ENCODE measurements at places on chromosomes 5 and 9.

DNA sequence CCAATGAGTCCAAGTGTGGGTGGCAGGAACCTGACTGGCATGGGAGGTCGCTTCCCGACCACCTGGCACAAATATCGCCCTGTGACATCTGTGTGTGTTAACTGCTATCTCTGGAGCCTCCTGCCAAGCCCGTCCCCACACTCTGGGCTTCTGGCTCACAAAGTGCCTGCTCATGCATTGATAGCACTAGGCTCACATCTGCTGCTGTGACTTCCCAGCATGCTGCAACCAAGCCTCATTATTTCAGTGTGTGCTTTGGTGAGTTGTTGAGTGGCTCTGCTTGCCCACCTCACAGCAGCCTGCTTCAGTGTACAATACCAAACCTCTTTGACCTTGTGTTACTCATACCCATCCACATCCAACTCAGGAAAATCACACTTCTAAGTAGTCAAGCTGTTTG, 139.8 kb downstream of the APBA1 start:
- no peak for DNase-seq

DNA sequence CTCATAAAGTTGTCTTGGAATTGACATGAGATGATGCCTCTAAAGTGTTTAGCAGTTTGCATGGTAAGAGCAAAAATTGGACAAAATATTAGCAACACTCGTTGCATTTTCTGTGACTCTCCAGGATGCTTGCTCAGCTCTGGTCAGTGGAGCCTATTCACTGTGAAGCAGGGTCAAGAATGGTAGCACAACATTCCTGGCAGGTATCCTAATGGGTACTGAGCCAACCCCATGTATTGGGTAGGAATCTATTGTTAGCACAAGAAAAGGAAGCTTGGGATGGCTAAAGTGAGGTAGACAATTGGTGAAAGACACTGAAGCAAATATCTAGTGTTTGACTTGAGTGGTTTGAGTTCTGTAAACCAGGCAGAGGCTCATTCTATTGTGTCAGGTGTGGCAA, 10.4 kb upstream of the ACTBL2 start:
- no peak for DNase-seq

GRCh38 chr5:159897786-159898393, 18.4 kb upstream of the ADRA1B start:
- DNase-seq = no peak

DNA sequence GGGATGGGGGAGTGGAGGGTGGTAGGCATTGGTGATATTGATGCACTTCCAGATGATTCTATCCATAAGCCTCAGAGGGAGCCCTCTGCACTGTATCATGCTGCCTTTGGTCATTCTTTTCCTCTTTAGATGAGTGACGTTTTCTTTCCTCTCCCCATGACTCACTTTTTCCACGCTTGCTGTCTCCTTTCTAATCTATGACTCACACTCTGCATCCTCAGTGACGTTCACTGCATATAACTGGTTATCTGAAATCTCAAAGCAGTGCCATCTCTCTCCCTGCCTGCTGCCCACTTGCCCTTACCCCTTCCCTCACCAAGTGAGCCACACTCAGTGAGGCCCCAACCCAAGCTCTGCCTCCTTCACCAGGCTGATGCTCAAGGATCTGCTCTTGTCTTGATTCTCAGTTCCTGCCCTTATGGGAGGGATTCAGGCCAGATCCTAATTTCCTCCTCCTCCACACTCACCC, 31.6 kb downstream of the PTGS1 start:
- no peak for DNase-seq

DNA sequence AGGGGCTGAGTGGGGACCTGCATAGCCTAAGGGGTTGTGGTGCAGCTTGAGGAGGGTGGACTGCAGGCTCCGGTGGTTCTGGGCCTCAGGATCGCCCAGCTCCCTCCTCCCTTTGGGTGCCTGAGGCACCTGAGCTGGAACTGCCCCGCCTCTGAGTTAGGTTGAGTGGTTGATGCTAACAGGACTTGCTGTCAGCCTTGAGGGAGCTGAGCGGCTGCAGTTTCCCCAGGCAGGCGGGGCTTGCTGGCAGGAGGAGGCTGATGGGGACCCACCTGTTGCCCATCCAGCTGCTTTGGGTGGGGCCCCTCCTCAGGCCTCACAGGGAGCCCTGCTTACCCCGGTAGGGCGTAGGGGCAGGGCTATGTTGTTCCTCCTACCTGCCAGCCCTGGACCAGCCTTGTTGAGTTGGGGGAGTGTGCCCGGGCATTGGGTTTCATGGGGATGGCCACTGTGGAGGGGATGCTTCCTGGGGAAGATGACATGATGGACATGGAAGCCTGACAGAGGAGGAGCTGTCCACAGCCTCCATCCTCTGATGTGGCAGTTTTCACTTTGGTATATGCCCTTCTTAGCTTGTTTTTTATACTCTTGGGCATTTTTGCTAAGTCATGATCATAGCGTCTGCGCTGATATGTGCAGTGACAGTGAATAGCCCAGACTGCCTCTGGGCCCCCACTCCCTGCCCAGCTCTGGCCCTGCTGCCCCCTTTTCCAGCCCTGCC, 14.3 kb downstream of the WNK2 start:
- DNase-seq = no peak

All from GM12891 (cell line).